ENCODE measurements at places on chromosomes 2 and 18.

GRCh38 chr2:159617646-159618045 is 1.3 kb upstream of the BAZ2B start:
- DNase-seq = no peak

GRCh38 chr2:64838817-64839216 is 150.4 kb upstream of the SLC1A4 start:
- no peak for DNase-seq

- DNase-seq = no peak
Measured at GRCh38 chr2:118669654-118670053, 177.8 kb downstream of the EN1 start.

DNA sequence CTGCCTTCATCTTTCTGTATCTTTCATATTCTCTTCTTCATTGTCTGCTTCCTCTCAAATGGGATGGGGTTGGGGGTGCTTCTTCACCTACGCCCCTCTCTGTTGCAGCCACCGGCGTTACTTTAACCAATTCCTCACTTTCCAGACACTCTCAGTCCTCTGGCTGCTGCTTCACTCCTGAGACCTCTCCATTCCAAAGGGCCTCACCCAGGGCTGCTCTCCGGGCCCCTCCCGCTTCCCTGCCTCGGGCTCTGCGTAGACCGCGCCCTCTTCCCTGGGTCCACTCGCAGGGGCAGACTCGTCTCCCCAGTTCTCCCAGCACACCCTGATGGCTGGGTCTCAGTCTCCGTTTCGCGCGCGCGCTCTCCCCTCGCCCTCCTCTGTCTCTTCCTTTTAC is 926 bp downstream of the SERPINB8 start:
- no peak for DNase-seq

GRCh38 chr18:6755107-6755506 is 25.6 kb downstream of the ARHGAP28 start:
- DNase-seq = no peak

DNA sequence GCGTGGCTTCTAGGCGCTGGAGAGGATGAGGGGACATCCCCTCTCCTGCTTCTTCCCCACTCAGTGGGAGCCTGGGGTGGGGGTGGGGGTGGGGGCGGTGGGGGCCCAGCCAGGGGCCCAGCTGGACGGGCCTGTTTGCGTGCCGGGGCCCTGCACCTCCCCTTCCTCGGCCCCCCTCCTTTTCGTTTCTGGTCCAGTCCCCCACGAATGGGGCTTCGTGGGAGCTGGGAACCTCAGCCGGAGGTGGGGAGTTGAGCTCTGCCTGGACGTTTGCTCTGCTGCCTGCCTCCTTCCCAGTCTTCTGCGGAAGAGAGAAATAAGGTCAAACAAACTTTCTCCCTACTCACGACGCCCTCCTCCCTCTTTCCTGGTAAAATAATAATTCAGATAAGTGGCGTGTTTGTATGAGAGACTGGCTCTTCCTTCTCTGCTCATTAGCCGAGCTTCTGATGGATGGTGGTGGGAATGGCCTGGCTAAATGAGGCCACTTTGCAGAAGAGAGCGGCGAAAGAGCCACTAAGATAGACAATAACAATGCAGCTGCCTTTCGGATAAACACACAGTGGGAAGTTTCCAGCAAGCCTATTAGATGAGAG is 782 bp downstream of the MTA3 start:
- peak; percentile 24 for DNase-seq

Data from stimulated activated CD4-positive, alpha-beta T cell treated with anti-CD3 and anti-CD28 coated beads, Interleukin-2, amount 100 ng/mL, for 24 hours (primary cell).